ENCODE measurements at places on chromosomes 7 and 10.

- no peak for DNase-seq
Observed at GRCh38 chr10:4519658-4520402, 306.2 kb upstream of the AKR1E2 start.

DNA sequence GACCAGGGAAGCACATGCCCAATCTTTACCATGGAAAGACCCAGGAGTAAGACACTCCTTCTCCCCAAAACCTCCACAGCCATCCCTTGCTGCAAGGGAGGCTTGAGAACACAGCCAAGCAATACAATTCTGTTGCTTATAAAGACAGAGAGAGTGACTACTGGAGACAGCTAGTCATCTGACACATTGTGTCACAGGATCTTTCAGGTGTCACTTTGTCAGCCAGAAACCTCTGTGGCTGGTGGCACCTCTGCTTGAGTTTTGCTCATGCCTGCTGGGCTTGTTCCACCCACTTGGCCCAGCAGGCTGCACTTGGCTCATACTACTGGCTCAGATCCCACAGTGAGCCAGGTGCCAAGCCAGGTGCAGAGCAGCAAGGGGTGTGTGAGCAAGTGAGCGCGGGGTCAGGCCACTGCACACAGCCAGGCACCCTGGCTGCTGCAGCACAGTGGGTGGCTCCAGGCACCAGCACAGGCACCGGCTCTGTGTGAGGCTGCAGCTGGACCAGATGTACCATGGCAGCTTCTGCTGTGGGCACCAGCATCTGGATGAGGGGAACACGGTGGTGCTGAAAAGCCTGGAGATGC lies 12.4 kb upstream of the PRLHR start:
- DNase-seq: no peak

GRCh38 chr7:8362723-8363369 lies 70.6 kb upstream of the NXPH1 start:
- no peak for DNase-seq

- peak; percentile 4 for DNase-seq
Observed at GRCh38 chr10:61049386-61049785, 105.4 kb upstream of the RHOBTB1 start.

GRCh38 chr10:95305606-95306317 lies 15.0 kb upstream of the PDLIM1 start:
- DNase-seq: no peak

DNA sequence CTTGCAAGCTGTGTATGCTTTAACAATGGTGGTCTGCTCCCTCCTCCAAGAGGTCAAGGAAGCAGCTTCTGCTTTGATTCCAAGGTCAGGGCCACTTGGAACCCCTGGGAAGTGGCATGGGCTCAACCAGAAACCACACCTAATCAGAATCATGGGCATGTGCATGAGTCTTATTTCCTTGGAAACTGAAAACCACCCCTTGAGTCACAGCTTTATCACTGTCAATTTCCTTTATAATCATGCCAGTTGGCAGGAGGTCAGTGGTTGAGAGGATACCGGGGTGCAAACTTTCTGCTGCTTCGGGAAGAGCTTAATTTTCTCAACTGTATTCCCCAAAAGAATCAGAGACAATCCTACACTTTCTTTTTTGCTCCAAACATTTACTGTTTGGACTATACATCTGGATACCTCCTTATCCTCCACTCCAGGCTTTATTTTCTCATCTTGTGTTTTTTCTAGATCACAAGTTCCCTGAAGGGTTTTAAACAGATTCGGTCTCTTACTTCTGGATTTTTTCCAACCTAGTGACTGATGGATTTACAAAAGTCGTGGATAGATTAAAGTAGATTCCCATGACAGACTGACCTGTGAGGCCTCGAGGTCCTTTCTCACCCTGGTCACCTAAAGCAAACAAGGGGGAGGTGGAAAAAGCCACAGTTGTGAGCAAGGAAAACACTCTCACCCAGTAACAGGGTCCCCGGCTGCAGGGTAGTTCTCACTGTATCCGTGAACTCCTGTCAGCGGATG lies 36.0 kb downstream of the COL17A1 start:
- DNase-seq: no peak

- no peak for DNase-seq
Observed at GRCh38 chr7:128807191-128807590, 15.4 kb downstream of the CCDC136 start.

GRCh38 chr7:16504019-16504418 lies 22.6 kb upstream of the LRRC72 start:
- DNase-seq: no peak

DNA sequence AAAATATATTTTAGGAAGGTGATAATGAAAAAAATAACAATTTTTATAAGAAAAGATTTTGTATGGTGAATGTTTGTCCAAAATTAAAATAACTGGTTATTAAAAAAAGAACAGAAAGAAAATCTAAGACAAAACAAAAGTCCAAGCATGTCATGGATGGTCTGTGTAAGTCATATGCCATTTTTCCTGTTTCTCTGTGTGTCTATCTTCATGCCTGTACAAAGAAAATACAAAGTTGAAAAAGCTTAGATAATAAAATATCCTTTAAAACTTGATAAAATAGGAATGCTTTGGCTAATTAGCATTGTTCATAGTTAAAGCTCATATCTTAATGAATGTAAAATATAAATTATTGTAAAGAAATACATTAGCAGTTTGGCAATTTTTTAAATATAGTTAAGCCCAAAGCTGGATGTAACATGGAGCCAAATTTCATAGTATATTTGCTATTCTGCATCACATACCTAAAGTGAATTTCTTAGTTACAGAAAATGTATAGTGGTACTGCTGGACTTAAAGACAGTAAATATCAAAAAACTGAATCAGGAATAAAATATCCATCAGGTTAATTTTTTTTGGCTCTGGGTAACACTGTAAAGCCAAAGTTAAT lies 661.1 kb downstream of the PCDH15 start:
- DNase-seq: no peak

DNA sequence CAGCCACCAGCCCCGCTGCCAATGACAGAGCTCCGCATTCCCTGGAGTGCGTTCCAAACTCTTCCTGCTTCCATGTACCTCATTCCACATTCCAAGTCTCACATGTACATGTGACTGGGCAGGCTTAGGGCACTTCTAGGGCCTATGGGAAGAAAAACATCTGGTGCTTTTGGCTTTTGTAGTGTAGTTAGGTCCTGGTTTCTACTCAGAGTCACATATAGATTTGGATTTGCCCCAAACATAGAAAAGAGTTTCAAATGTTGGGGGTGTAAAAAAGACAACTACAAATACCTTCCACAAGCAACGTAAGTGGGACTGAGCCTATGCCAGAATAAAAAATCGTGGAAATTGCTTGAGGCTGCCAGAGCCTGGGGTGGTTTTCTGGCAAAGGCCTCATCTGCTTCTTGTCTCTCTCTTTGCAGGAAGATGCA lies 84.1 kb downstream of the ZNF467 start:
- DNase-seq: no peak
